ENCODE measurements at places on chromosomes 3 and 15.

GRCh38 chr3:175020101-175020500 is 161.0 kb downstream of the NAALADL2 start:
- DNase-seq = no peak

DNA sequence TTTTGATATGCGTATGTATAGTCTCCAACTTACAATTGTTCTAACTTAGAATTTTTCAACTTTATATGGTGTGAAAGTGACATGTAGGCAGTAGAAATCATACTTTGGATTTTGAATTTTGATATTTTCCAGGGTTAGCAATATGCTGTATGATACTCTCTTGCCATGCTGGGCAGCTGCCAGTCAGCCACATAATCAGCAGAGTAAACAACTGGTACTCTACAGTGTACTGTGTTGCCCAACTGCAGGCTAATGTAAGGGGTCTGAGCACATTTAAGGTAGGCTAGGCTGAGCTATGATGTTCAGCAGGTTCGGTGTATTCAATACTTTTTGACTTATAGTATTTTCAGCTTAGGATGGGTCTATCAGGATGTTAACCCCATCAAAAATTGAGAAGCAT is 52.0 kb upstream of the RYK start:
- peak; percentile 28 for DNase-seq

- no peak for DNase-seq
Observed at GRCh38 chr3:173583496-173583895, 186.0 kb downstream of the NLGN1 start.

DNA sequence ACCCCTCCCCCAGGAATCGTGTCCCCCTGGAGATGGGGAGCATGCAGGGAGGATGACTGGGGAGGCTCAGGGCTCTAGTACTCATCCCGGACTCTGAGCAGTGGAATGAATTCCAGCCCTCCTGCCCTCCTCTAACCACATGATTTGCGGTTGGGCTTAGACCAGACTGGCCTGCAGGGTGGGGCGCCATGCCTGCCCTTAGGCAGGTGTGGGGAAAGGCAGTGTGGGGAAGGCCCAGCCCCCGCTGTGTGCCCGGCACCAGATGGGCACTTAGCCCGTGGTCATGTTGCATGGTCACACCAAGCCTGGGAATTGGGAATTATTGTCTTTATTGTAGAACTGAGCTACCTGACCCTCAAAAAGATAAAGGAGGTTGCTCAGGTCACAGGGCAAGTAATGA is 283.8 kb downstream of the TLE3 start:
- no peak for DNase-seq

DNA sequence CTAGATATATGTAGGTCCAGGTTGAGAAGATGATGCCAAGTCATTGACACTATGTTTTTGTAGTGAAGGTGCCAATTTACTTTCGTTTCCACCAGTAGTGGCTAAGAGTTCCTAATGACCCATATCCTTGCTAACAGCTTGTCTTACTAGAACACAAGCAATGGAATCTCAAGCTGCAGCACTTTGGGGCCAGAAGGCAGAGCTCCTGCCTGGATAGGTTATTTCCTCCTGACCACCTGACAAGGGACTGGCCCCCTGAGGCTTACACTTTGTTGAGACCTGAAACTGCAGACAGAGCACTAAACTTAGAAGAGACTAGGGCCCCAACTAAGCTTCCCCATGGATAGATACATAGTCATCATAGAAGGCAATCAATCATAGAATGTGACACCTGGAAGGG is 11.7 kb downstream of the ONECUT1 start:
- DNase-seq = no peak

DNA sequence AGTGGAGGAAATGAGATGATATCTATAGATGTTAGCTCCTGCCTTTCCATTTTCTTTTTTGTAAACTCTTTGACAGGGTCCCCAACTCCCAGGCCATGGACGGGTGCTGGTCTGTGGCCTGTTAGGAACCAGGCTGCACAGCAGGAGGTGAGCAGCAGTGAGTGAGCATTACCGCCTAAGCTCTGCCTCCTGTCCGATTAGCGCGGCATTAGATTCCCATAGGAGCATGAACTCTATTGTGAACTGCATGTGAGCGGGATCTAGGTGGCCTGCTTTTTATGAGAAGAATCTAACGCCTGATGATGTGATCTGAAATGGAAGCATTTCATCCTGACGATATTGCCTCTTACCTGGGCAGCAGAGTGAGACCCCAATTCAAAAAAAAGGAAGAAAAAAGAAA is 56.8 kb upstream of the CHD2 start:
- DNase-seq = no peak

- DNase-seq = no peak
Observed at GRCh38 chr3:77055841-77056341, 16.0 kb downstream of the ROBO2 start.

DNA sequence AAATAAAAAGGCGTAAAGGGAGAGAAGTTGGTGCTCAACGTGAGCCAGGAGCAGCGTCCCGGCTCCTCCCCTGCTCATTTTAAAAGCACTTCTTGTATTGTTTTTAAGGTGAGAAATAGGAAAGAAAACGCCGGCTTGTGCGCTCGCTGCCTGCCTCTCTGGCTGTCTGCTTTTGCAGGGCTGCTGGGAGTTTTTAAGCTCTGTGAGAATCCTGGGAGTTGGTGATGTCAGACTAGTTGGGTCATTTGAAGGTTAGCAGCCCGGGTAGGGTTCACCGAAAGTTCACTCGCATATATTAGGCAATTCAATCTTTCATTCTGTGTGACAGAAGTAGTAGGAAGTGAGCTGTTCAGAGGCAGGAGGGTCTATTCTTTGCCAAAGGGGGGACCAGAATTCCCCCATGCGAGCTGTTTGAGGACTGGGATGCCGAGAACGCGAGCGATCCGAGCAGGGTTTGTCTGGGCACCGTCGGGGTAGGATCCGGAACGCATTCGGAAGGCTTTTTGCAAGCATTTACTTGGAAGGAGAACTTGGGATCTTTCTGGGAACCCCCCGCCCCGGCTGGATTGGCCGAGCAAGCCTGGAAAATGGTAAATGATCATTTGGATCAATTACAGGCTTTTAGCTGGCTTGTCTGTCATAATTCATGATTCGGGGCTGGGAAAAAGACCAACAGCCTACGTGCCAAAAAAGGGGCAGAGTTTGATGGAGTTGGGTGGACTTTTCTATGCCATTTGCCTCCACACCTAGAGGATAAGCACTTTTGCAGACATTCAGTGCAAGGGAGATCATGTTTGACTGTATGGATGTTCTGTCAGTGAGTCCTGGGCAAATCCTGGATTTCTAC is at the start of gene RARB:
RARB (plus strand) TSS at position 322 of the 847 bp plus-strand sequence; CDS start at position 791, 469 bp downstream.
- no peak for DNase-seq

DNA sequence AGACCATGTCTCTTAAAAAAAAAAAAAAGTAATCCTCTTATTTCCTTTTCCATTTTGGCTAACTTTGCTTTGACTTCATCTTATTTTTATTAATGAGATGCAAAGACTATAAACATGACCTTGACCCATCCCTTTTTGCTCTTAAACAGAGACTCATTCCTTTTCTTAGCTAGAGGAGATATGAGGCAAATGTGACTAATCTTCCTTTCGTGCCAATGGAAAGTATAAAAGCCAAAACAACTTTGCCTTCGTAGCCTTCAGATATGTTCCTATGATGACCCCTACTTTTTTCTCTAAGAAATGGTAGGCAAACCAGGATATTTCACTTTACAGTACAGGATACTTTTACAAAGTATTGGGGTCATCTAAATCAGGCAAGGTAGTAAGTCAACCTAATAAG is 36.9 kb upstream of the GOLGB1 start:
- DNase-seq = no peak

GRCh38 chr15:26759986-26760385 is 12.9 kb downstream of the GABRB3 start:
- DNase-seq = no peak

DNA sequence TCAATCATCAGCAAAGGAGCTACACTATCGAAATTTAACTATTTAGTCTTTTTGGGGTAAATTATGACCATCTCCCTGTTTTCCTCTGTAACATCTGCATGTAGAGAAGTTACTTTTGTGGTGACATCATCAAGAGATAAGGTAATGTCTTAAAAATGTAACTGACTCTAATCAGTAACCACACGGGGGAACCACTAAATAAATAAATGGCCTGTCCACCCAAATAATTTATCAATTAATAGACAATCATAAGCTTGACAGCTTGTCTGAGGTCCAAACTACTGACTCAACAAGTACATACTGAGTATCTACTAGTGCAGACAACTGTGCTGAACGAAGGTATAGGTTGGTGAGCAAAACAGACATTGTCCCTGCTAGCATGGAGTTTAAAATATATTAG is 219.3 kb downstream of the SLC9A9 start:
- no peak for DNase-seq

DNA sequence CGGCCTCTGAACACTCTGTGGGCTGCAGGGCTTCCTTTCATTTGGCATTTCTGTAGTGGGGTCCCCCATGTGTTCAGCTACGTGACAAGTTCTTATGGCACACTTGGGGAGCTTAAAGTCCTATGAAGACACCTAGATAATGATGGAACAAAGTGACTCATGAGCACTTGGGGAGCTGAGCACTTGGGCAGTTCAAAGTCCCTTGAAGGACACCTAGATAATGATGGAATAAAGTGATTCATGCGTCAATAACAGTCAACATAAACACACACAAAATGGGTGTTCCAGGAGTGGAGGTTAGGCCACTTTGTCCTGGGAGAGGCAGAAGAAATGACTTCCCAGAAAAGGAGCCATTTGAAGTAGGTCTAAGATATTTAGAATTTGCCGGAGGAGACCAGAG is 66.6 kb downstream of the LDHAL6B start:
- no peak for DNase-seq

- no peak for DNase-seq
Observed at GRCh38 chr3:154690413-154690812, 260.4 kb upstream of the GPR149 start.

GRCh38 chr3:103181160-103181559 is 746.3 kb downstream of the ZPLD1 start:
- DNase-seq = no peak

DNA sequence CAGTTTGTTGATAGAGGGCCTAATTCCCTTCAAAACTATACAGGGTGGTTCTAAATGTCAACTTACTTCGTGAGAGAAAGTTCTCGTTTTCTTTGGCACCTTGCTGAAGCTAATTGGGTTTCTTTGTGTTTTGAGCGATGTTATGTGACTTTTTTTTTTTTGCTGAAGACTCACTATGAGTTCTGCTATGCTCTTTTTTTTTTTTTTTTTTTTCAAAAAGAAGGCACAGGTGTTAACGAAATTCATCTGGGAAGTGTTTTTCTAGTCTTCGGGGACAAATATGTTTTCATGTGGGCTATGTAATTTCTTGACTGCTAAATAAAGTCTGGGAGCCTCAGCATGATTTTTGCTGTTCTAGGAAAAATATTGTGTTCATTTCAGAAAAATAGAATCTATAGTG is 81.5 kb downstream of the PEX5L start:
- no peak for DNase-seq

DNA sequence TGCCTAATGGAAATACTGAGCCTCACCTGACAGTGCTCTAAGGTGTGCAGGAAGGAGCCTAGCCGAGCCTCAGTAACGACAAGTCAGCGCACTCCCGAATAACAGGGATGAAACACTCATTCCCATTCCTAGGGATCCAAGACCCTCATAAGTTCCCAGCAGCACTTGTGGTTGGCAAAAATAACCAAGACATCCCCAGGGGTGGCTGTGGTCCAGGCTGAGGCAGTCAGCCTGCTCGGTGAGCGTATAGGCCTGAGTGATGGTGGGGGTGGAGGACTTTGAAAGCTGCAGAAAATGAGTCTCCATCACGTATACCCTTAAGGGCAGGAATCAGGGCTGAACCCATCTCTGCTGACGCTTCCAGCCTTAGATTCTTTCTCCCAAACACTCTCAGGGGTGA is 120.1 kb downstream of the SMAD6 start:
- no peak for DNase-seq

DNA sequence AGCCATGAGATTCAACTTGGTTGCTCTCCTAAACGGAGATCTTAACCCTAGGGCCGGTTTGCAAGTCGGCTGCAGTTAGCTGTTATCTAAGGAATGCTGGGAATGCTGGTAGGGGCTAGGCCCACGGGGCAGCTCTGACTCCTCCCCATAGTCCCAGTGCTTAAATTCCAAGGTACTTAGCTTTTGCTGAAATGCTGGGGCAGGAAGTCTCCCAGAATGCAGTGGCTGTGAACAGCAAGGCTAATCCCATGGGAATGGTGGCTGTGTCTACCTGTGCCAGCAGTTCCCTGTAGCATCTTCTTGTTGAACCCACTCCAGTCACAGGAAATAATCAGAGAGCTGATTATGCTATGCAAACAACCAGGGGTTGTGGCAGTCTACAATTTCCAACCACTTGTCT is 102.5 kb upstream of the TJP1 start:
- DNase-seq = no peak

DNA sequence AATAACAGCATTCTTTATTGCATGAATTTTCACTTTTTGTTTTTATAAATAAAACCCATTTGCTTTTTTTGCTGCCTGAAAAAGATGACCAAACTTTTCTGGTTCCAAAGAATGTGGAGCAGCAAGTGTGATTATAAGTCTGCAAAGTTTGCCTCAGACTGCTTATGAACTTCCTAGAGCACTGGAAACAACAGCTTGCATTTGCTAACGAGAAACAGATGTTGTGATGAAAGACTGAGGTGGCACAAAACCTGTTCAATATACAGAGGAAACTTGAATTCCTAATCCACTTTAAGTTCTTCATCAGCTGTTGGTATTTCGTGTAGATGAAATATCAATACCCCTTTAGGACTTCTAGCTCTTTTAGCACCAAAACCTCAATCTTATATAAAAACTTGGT is 9.3 kb downstream of the ZPLD1 start:
- DNase-seq = no peak

DNA sequence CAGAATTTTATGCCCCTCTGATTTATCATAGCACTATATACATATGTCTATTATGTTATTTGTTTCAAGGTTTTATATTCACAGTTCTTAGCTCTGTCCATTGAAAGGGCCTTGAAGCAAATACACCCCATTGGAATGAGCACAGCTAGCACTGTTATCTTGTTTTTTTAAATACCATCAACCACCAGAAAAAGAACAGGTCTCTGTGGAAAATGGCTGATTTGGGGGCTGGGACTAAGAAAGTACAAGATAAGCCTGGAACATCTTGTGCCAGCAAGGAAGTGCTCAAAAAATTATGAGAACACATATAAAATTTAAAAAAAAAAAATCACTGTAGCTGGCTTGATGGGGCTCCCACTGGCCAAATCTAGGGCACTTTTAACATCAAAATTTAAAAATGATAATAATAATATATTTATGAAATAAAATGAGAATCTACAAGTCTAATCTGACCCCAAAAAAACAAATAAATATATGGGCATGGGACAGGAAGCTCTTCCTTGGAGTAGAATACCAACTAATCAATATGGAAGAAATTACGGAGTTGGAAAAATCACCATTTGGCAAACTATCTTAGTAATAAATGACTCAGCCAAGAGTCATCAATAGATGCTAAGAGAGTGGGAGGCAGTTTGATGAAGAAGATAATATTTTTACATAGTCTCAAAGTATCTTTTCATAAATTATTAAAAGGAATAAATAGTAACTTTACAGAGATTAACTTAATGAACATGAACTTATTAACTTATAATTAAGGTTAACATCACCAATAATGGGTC is 20.5 kb downstream of the IFT80 start:
- no peak for DNase-seq

DNA sequence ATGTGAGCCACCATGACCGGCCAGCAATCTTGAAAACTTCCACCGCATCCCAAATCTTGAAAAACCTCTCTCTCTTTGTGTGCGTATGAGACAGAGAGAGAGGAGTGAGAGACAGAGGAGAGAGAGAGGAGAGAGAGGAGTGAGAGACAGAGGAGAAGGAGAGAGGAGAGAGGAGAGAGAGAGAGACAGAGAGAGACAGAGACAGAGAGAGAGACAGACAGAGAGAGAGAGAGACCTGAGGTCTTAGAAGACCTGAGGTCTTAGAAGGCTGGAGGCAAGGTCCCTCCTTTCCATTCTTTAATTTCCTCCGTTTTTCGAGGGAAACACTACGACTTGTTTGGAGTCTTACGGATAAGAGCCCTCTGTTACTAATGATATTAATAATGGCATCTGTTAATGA is 39.5 kb downstream of the TMEM40 start:
- DNase-seq = no peak

Data from NCI-H2029 treated with DMSO at 0.1 percent for 48 hours (cell line).